ENCODE measurements at places on chromosomes 3 and 15.

DNA sequence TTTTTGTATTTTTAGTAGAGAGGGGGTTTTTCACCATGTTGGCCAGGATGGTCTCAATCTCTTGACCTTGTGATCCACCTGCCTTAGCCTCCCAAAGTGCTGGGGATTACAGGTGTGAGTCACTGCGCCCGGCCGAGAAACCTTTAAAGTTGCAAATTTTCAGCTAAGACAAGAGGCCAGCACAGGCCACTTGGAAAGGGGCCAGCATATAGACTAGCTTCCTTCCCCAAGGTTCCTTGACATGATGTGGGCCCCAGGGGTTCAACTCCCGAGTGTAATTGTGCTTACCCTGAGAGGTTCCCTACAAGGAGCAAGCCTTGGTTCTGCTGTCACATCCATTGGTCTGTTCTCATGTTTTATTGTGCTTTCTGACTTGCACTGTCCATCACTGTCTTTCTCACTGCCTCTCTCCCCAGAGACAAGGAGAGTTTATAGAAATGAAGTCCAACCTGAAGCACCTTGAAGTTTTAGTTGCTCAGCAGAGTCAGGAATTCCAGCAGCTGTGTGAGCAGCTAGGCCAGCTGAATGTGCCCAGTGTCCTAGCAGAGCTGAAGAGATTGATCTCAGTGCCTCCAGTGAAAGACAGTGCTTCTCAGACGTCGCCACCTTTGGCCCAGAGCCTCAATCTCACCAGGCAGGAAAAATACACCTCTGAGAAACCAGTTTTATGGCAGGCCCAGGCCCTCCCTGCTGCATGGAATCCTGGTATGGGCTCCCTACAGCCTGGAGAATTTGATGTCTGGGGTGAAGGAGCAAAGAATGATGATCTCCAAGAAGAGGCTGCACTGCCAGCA is 21.1 kb downstream of the C3orf62 start:
- DNase-seq: no peak

DNA sequence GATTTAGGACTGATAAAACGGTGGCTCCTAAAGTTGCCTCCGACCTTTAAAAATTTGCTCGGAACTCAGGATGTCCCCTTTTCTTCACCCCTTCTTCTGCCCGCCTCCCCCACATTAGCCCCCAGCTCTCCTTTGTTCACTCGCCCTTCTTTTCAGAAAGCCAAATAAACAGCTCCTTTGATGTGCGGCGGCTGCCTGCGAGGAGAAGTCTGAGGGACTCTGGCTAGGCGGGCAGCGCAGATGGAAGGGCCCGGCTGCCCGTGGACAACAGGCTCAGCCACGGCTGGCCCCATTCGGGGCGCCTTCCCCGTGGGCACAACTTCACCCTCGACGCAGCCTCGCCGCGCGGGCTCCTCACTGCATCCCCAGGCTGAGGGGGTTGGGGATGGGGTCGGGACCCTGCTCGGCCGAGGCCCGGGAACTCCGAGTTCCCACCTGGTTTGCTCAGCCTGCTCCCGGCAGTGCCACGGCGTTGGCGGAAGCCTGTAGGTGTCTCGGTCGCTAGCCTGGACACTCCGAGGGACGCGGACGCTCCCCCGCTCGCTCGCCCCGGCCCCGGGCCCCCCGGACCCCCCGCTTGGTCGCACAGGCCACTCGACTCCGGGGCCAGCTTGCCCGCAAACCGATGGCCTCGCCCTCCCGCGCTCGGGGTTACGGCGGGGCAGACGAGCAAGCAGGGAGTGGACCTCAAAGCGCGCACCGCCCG is 897 bp upstream of the TLE3 start:
- no peak for DNase-seq

- DNase-seq: no peak
Observed at GRCh38 chr15:72341361-72341760, 21.4 kb upstream of the CELF6 start.

GRCh38 chr3:108178676-108179075 is 43.5 kb downstream of the IFT57 start:
- no peak for DNase-seq

Measured in NCI-H524 treated with DMSO at 0.1 percent for 48 hours (cell line).